ENCODE measurements at places on chromosomes 11 and 22.

DNA sequence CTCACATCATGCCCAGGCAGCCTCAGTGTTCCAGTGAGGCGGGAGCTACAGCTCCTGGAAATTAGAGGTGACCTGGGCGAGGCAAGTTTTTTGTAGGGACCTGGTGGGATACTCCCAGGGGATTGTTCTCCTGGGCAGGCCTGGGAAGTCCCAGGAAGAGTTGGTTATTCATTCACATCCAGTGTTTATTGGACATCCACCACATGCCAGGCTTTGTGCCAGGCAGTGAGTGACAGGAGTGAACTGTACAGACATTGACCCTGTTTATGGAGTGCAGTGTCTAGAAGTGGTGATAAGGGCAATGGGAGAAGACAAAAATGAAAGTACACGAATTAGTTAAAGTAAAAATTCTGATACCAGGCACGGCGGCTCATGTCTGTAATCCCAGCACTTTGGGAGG, 29.4 kb downstream of the YWHAH start:
- DNase-seq: no peak

GRCh38 chr22:43720716-43721115, 91.4 kb downstream of the EFCAB6 start:
- DNase-seq: no peak

GRCh38 chr11:68643585-68643984, 40.8 kb upstream of the GAL start:
- no peak for DNase-seq

- no peak for DNase-seq
Observed at GRCh38 chr11:135019343-135019871, 607.4 kb upstream of the B3GAT1 start.

- no peak for DNase-seq
Observed at GRCh38 chr11:80007616-80008015, 566.8 kb upstream of the TENM4 start.

- no peak for DNase-seq
Observed at GRCh38 chr11:134740590-134741261, 328.7 kb upstream of the B3GAT1 start.

- no peak for DNase-seq
Observed at GRCh38 chr11:113849713-113850112, 25.7 kb downstream of the USP28 start.

DNA sequence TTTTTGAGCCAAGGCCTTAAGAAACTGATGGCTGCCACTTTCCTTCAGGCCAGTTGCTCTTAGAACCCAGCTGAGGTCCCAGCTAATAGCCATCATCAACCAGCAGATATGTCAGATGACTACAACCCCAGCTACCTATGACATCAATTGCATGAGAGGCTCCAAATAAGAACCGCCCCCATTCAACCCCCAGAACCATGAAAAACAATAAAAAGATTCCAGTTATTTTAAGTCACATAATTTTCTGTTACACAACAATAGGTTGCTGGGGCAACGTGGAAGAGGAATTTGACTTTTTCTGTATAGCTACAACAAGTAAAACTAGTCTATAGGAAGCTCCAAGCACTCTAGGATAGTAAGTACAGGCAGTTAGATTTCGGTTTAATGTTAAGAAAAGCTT, 216.3 kb upstream of the MTNR1B start:
- no peak for DNase-seq

DNA sequence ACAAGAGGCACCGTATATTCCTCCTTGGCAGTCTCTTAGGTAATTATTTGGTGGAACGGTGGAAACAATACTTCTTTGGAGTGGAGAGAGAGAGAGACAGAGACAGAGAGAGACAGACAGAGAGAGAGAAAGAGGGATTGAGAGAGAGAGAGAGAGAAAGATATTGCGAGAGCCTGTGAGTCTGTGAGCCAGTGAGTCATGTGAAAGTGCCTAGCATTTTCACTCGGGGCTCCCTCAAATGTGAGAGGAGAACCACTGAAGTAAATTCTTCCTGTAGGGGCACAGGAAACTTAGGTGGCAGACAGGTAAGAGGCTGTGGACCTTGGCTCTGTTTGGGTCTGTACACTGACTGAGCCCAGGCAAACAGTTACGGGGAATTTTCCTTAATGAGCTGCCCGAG, 31.6 kb upstream of the SNX19 start:
- DNase-seq: no peak

DNA sequence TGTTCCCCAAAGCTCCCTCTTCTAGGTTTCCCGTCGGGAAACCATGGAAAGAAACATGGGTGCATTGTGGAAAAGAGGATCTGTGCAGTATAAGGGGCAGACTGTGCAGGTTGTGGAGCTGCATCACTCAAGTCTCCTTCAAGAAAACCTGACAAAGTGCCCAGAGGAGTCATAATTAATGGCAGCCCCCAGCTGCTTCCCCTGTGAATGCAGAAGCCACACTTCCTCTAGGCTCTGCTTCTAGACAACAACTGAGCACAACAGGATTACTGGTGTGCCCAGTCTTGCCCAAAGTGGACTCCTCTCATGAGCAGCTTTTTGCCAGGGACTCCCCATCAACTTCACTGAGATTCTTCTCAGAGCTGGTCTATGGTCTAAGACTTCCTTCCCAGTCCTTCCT, 42.6 kb upstream of the SCUBE2 start:
- DNase-seq: no peak

DNA sequence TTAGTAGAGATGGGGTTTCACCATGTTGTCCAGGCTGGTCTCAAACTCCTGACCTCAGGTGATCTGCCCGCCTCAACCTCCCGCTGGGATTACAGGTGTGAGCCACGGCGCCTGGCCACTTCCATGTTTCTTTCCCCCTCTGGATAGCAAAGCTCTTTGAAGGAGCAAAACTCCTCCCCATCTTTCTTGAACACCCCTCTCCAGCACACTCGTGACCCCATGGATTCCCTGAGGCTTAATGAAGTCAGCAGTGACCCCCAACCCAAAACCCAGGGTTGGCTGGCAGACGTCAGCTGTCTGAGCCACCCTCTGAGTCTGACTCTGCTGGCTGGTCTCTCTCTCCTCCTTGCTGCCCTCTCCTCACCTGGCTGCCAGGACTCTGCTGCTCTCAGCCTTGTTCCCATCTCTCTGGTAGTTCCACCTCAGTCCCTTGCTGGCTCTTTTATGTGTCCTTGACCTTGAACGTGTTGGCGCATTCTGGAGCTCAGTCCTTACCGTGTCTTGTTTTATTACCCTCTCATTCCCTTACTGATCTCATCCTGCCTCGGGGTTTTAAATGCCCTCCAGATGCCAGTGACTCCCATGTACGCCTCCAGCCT, 44.5 kb downstream of the PARVG start:
- no peak for DNase-seq

DNA sequence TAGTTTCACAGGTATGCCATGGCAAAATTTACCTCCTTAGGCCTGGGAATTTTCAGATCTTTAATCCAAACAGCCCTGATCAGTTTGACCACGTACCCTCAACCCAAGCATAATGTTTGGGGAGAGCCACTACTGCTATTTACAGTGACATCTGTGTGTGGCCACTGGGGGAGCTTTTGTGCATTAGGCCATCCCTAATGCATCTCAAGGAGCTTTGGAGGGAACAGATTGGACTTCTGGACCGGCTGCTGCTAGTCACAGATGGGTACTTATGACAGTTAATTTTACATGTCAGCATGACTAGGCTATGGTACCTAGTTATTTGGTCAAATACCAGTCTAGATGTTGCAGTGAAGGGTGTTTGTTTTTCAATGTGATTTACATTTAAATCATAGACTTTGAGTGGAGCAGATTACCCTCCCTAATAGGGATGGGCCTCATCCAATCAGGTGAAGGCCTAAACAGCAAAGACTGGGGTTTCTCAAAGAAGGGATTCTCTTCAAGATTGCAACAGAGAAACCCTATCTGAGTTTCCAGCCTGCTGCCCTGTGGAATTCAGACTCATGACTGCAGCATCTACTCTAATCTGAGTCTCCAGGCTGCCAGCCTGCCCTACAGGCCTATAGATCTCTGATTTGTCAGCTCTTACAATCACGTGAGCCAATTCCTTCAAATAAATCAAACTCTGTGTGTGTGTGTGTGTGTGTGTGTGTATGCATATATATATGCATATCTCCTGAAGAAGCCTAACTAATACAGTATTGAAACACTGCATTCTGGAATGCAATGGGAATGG, 38.0 kb upstream of the GALNT18 start:
- DNase-seq: no peak
